ENCODE measurements at places on chromosomes 16 and 17.

GRCh38 chr17:29778956-29779811 lies 150.8 kb downstream of the SSH2 start:
- DNase-seq: peak; percentile 89

GRCh38 chr17:72266112-72266775 lies 145.4 kb downstream of the SOX9 start:
- DNase-seq: no peak

GRCh38 chr17:28908640-28909167 lies 5.8 kb upstream of the DHRS13 start:
- no peak for DNase-seq

DNA sequence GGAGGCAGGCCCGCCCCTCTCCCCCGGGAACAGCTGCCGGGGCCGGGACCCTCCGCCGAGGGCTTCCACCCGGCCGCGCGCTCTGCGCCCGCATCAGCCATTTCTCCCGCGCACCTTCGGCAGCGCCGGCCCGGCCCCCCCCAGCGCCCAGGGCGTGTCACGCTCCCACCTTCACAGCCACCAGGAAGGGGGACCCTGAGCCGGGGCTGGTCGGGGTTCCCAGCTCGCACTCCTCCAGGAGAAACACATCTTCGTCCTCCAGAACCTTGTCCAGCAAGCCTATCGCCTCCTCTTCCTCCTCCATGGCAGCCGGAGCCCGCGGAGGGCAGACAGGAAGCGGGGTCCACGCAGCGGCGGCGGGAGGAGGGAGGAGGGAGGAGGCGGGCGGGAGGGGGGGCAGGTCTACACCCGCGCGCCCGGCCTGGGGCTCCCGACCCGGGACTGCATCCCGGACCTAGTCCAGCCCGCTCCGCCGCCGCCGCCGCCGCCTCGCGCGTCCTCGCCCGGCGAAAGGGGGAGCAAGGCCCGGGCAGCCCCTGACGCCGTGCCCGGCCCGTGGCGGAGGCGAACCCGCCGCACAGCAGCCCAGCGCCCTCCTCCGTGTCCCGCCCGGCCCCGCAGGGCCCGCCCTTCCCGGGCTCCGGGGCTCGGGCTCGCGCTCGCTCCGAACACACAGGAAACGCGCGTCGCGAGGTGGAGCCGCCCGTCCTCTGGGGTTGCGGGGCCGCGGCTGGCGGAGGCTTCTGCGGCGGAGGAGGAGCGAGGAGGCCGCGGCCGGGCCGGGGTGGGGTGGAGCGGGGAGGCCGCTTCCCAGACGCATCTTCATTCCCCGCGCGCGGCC lies 70.8 kb downstream of the ABR start:
- peak; percentile 71 for DNase-seq

DNA sequence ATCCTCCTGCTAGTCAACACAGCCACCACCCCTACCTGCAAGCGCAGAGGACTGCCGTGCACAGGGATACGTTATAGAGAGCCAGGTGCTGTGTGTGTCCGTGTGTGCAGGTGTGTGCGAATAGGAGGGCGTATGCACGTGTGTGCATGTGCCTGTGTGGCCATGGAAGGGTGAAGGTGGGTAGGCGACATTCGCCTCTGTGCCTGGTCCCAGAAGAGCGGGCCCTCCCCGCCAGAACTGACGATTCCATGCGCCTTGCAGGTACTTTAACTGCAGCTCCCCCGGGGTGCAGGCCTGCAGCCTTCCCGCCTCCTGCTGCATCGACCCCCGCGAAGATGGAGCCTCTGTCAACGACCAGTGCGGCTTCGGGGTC lies 8.7 kb downstream of the PDE6G start:
- DNase-seq: no peak

- peak; percentile 56 for DNase-seq
Measured at GRCh38 chr17:81249223-81250040, 10.3 kb downstream of the NDUFAF8 start.

- DNase-seq: peak; percentile 36
Measured at GRCh38 chr17:78745407-78746088, 36.5 kb downstream of the CYTH1 start.

DNA sequence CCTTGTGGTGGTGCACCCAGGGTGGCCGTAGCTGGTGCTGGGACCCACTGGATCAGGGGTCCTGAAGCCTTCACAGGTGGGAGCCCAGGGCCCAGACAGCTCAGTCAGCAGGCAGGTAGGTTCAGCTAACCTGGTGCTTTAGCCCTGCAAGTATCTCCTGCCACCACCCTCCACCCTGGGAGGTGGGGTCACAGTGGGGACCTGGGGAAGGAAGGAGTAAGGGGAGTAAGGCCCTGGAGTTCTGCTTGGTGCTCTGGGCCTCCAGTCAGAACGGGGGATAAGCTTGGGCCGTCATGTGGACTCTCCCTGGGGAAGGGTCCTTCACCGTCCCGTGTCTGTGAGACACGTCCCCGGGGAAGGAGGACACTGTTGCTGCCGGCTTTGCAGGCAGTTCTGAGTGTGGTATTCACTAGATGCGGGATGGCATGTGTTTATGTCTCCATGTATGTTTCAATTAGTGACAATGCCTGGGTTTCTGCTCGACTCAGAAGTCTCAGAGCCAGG lies 20.7 kb downstream of the SGSM2 start:
- DNase-seq: no peak

DNA sequence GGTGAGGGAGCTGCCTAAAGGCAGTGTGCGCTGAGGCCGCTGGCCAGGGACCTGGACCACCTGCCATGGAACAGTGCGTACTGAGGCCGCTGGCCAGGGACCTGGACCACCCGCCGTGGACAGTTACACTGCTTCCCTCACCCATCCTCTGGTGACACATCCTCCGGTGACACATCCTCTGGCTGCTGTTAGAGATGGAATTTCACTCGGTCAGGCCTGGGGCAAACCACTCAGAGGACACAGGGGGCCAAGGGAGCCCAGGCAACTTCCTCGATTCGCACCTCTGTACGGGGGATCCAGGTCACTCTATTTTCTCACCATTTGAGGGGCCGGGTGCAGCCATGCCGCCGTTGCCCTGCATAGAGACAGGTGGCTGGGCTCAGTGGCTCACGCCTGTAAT lies 32.4 kb upstream of the RPTOR start:
- no peak for DNase-seq

DNA sequence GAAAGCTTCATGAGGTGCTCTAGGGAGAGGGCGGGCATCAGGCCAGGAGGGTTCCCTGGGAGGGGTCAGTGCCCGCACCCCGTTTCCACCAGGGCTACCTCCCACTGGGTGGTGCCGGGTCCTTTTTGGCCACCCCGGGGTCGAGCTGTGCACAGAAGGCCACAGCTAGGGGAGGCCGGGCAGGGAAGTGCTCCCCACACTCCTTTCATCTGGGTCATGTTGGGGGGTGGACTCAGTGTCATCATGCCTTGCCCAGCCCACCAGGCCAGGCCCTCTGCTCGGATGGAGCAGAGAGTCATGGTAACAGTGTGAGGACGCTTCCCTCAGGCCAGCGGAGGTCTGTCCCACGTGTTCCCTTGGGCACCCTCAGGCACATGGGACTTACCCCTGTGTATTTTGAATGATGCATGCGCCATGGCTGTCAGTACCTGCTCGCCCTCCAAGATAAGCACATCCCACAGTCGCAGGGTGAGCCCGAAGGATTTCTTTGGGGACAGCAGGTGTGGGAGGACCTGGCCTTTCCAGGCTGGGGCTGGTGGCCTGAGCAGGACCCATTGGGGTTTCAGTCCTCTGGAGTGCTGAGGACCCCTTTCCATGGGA lies 46.4 kb downstream of the TNFRSF13B start:
- DNase-seq: no peak

GRCh38 chr16:53515811-53516210 lies 12.8 kb upstream of the AKTIP start:
- no peak for DNase-seq

DNA sequence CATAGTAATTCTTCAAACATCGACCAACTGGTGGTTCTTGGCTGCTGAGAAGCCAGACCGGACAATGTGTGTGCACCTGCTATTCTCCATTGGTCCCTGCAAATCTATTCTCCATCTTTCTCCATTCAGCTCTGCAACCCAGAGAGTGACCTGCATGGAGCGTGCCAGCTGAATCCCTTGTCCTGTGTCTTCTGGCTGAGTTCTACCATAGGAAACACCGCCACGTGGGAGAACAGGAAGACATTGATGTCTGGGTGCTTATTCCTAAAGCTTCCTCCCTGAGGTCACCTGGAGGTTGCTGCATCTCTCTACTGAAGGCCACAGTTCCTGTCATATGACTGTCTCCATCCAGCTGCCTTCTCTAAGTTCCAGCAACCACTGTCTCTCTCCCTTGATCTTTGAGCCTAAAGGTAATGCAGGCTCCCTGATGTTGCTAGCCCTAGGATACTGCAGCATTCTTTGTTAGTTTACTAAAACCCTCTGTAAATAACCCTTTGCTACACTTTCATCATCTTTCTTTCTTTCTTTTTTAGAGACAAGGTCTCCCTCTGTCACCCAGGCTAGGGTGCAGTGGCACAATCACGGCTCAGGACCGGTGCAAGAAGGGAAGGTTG lies 10.6 kb upstream of the SMG1 start:
- no peak for DNase-seq

GRCh38 chr16:81754858-81755257 lies 24.2 kb upstream of the PLCG2 start:
- DNase-seq: no peak

GRCh38 chr17:51036084-51036483 lies 84.6 kb downstream of the SPAG9 start:
- no peak for DNase-seq

GRCh38 chr17:81322271-81323082 lies 27.4 kb upstream of the SLC38A10 start:
- peak; percentile 49 for DNase-seq

DNA sequence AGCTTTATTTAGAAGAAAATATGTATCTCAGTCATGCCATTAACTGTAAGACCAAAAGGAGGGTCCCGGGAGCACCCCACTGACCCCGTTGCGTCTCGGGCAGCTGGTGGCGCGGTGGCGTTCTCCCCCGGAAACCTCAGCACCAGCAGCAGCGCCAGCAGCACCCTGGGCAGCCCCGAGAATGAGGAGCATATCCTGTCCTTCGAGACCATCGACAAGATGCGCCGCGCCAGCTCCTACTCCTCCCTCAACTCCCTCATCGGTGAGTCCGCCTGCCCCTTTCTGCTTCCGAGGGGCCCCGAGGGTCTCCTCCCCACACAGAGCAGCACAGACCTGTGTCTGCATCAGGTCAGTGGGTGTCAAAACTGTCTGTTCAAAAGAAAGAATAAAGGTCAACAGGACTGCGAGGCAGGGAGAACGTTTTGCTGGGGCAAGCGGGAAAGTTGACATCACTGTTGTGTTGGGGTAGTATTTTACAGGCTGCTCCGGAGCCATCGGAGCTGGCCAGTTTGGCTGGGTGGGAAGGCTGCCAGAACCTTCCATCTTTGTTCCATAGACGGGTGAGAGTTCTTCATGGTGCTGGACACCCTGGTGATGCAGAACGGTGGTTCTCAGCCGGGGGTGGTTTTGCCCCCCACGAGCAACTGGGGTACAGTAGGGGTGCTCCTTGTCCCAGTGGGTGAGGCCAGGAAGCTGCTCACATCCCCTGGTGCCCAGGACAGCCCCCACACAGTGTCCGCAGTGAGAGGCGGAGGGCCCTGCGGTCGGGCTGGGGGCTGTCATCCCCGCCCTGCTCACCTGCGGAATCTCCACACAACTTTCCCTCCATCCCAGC lies 97.8 kb upstream of the CHMP6 start:
- DNase-seq: no peak

- DNase-seq: no peak
Measured at GRCh38 chr17:73293480-73293911, 18.3 kb downstream of the CDC42EP4 start.

GRCh38 chr17:34719569-34719968 lies 140.2 kb downstream of the TMEM132E start:
- DNase-seq: no peak

- DNase-seq: peak; percentile 56
Measured at GRCh38 chr16:88941913-88942909, 34.8 kb downstream of the CBFA2T3 start.

GRCh38 chr16:5928476-5929065 lies 831.0 kb upstream of the EEF2KMT start:
- no peak for DNase-seq

DNA sequence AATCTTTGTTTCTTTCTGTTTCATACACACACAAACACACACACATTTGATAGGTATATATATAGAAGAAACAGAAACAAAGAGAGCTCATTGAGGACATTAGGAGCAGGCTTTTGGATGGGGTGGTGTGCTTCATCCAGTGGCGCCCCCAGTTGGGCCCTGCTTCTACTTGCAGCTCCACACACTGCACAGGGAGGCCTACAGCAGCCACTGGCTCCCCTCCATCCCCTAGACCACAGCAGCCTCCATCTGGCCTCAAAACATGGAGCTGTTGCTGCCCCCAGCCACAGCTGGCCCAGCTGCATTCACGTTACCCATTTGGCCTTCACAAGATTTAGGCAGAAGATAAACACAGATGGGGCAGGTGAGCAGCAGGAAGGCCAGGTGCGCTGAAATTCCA lies 33.1 kb upstream of the NF1 start:
- DNase-seq: peak; percentile 9

GRCh38 chr17:31608659-31609254 lies 217.3 kb downstream of the RAB11FIP4 start:
- no peak for DNase-seq

- no peak for DNase-seq
Measured at GRCh38 chr16:47230296-47230695, 86.6 kb upstream of the NETO2 start.

GRCh38 chr17:50414808-50415207 lies 11.2 kb upstream of the ACSF2 start:
- DNase-seq: no peak

DNA sequence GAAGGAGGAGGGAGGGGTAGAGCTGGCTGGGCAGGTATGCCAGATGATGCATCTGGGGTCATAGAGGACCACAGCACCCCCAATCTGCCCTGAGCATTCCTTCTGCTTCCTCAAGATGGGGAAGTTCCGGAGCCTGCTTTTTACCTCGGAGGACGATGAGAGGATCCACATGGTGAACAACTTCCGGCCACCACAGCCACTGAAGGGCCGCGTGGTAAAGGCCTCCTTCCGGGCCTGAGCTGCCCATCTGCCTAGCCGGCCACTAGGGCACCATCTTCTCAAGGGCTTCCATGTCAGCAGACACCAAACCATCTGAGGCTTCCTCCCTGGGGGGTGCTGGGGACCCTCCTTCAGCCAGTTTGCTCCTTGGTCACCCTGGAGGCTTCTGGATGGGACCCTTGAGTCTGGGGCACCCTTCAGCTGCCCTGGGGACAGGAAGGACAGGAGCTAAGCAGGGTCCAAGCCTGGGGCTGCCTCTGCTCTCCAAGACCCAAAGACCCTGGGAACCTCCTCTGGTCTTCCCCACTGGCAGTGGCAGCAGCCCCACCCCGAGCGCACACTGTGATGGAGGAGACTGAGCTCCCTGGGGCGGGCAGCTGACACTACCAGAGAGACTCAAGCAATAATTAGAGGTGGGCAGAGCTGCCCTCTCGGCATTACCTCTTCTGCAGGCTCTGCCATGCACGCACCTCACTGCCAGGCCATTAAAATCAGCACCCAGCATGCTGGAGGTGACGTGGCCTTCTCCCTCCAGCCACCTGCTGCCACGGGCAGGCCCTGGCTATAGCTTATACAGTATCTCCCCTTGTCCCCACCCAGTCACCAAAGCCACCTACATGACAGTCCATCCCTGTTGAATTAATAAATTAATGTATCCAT lies 9.3 kb downstream of the CA7 start:
- no peak for DNase-seq

GRCh38 chr17:76796081-76796480 lies 58.2 kb downstream of the MFSD11 start:
- DNase-seq: no peak

- DNase-seq: no peak
Measured at GRCh38 chr17:49260817-49261291, 30.3 kb upstream of the PHOSPHO1 start.

GRCh38 chr17:43907425-43907981 lies at the start of gene MPP2:
Gene MPP2, minus strand, starts transcription at chr17:43907536. Its CDS starts 3,076 bp downstream, at chr17:43904460.
- peak; percentile 93 for DNase-seq

- no peak for DNase-seq
Measured at GRCh38 chr16:61948414-61948813, 87.8 kb downstream of the CDH8 start.
